Non-pigmented ciliary epithelial cell (primary cell): ENCODE measurements at places on chromosomes 7 and 10.
A peak's percentile ranks its signal among the peaks of the same experiment; 100 is the strongest.

DNA sequence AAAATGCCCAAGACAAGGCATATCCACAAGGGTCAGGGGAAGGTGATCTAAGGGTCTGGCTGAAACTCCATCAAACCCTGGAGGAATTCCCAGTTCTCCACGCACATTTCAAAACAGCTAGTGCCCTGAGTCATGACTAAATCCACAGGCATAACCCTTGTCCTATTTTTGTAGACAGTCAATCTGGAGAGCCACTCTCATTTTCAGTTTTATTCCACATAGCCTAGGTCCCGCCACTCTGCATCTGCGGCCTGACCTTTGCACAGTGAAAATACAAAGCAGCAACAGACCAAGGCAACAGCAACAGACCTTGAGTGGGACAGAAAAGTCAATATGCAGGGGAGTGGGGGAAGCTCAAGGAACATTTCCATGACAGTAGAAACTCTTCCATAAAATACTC, 201.4 kb upstream of the NPVF start:
- no peak for DNase-seq

GRCh38 chr7:7504910-7505704, 30.6 kb downstream of the COL28A1 start:
- DNase-seq: no peak

DNA sequence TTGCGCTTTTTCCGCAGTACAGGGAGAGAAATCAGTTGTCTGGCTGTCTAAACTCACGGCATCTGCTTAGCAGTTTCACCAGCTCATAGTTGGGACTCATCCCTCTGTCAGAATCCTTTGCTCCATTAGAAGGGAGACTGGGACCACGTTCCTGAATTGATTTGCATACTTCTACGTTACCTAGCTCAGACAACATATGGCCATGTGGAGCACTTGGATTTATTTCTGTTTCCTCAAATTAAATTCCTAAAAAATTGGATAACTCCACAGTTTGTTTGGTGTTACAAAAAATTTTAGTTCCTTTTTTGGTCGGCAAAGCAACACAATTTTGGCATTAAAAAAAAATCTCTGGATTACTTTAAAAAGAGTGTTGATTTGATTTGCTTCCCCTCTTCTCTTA, 614.0 kb downstream of the AUTS2 start:
- no peak for DNase-seq

- peak; percentile 66 for DNase-seq
Observed at GRCh38 chr7:94348142-94348541, 46.6 kb upstream of the COL1A2 start.

GRCh38 chr7:21141476-21141875, 286.4 kb upstream of the SP4 start:
- no peak for DNase-seq

- no peak for DNase-seq
Observed at GRCh38 chr7:48058990-48059389, 23.6 kb downstream of the C7orf57 start.

DNA sequence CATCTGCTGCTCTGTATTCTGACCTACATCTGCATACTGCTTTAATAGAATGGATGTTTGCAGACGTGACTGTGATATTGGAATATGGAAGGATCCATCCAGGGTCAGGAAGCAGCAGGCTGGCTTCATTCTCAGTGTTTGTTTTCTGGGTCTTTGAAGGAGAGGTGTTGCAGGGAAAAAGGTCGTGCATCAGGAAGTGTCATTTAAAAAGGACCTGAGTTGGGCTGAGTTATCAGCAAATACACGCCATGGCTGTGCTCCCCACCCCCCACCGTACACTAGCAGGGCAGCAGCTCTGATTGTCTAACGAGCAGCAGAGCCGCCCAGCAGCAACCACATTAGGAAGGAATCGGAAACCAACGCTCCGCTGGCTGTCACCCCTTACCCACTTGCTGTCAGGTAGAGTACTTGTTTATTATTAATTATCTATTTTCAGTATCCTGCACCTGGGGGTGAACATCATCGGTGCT, 63.1 kb upstream of the STEAP1B start:
- no peak for DNase-seq

DNA sequence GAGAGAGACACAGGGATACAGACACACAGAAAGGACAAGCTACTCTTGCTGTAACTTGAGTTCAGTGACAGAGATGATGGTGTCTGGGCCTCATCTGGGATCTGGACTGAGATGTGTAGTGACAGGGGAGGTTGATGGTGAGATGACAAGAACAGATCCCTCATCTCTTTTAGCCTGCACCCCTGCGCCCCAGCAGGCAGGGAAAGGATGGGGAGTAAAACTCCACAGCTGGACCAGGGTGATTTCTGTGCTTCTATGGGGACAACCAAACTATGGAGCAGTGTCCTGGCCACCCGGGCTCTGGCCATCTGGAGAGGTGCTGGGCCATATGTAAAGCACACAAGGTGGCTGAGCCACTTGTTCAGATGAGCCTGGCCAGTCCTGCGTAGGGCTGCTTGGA, 4.5 kb upstream of the LRRC18 start:
- DNase-seq: no peak

GRCh38 chr10:24597426-24597825, 126.3 kb downstream of the ARHGAP21 start:
- DNase-seq: no peak

GRCh38 chr10:123160311-123160980, 6.2 kb downstream of the BUB3 start:
- no peak for DNase-seq

DNA sequence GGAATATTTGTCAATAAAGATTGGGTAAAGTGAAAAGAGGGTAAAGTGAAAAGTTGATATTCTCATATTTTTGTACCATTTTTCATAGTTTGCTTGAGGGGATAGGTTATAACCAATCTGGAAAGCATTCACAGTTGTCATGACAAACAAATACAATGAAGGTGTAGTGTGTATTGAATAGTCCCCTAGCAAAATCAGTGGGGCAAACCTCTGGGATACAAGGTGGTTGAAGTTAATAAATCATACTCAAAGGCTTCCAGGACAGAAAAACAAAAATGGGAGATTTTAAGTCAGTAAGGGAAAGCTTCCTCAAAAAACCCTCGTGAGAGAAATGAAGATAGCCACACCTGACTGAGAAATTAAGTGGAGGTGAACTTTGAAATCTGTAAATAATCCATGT, 39.4 kb downstream of the PHTF2 start:
- DNase-seq: no peak

DNA sequence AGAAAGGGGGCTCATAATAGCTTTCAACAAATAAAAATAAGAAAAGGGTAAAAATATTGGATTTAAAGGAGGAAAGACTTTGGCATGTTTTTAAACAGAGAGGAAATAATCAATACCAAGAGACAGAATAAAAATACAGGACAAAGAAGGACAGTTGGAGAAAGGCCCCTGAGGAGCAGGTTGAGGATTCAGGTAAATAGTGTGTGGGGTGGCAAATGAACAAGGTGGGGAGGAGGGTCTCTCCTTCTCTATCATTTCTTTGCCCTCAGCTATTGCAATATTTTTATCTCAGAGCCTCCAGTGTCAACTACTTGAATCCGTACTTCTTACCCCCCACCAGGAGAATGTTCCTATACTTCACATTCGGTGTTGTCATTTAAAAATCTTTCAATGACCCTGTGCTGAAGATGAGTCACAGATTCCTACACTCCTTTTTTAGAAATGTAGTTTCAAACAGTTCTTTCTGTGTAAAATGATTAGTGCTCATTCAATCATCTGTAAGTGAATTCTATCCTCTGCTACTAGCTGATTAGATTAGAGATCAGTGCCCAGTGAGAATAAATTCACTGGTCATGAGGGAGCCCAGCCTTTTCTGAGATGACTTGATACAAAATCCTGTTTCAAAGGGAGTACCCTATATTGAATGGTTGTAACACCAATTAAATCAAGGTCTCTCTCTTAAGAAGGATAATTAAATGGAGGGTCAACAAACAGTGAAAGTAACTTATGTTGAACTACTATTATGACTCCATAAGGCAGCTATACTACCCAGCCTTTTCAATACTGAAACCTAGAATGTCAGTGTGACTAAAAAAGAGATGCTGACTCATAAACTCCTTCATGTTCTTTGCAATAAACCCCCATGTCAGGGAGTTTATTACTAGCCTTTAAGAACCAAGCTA, 50.4 kb upstream of the WNT16 start:
- DNase-seq: no peak

GRCh38 chr7:107914831-107915230, 23.8 kb downstream of the DLD start:
- no peak for DNase-seq

DNA sequence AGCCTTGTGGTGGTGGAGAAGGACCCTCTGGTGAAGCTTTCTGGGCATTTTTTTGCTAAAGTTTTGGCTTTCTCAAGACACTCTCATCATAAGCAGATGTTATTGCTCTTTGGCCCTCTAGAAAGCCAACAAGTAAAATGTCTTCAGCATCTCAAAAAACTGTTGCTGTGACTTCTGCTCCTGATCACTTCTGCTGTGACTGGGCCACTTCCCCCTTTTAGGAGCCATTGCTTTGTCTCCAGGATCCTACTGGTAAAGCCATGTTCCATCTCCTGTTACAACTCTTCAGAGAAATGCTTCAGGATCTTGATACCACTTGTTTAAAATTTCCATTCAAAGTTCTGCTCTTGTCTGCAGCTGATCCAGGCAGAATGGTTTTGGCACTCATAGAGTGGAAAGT, 10.9 kb downstream of the PARP12 start:
- no peak for DNase-seq

DNA sequence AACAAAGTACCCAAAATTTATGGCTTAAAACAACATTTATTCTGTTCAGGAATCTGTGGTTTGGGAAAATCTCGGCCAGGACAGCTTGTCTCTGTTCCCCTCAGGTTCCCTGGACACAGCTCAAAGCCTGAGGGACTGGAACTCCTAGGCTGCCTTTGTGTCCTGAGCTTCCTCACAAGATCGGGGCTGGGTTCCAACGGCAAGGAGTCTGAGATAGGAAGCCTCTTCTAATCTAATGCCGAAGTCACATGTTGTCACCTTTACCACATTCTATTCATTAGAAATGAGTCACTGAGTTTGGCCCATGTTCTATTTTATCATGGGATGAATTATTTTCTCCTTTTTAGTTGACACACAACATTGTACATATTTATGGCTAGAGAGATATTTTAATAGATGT, 80.5 kb downstream of the ANKRD26 start:
- no peak for DNase-seq

- DNase-seq: no peak
Observed at GRCh38 chr7:132584796-132585494, 8.7 kb upstream of the PLXNA4 start.

GRCh38 chr7:12327922-12328321, 75.7 kb downstream of the VWDE start:
- DNase-seq: no peak

GRCh38 chr7:158408318-158408920, 179.2 kb downstream of the PTPRN2 start:
- DNase-seq: no peak

DNA sequence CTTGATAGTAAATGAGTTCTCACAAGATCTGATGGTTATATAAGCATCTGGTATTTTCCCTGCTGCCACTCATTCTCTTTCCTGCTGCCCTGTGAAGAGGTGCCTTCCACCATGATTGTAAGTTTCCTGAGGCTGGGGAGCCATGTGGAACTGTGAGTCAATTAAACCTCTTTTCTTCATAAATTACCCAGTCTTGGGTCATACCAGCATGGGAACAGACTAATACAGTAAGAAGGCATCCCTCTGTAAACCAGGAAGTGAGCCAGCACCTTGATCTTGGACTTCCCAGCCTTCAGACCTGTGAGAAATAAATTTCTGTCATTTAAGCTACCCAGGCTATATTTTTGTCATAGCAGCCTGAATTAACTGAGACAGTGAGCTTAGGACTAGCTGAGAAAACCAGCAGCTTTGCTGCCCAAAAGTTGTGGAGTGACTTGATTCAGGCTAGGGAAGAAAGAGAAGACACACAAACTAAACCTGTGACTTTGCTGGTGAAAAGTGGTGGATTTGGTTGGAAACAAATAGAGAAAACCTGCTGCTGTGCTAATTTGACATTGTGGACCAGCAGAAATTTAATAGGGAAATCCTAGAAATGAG, 29.7 kb downstream of the PALS2 start:
- no peak for DNase-seq

GRCh38 chr7:118429141-118429540, 204.6 kb downstream of the ANKRD7 start:
- no peak for DNase-seq

GRCh38 chr10:108169846-108170245, 1005.3 kb upstream of the SORCS1 start:
- no peak for DNase-seq

GRCh38 chr7:75040512-75040911, 33.1 kb downstream of the RCC1L start:
- DNase-seq: no peak

- no peak for DNase-seq
Observed at GRCh38 chr10:5618042-5618441, 48.4 kb downstream of the ASB13 start.

GRCh38 chr10:74994854-74995253, 116.6 kb upstream of the SAMD8 start:
- no peak for DNase-seq

DNA sequence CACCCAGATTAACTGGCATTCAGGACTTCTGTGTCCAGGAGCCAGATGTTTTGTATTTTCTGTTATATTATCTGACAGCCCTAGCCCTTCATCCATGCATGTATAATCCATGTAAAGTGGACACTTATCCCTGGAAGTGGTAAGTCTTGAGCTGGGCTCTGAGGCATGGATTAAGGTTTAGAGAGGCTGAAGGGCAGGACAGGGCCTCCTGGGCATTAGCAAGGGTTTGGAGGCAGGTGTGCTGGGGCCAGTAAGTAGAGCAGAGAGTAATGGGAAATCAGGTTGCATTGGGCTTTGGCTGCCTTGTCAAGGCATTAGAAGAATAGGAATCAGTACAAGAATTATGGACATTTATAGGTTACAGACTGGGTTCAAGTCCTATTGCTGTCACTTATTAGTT, 138.0 kb downstream of the DYNC1I1 start:
- DNase-seq: no peak

DNA sequence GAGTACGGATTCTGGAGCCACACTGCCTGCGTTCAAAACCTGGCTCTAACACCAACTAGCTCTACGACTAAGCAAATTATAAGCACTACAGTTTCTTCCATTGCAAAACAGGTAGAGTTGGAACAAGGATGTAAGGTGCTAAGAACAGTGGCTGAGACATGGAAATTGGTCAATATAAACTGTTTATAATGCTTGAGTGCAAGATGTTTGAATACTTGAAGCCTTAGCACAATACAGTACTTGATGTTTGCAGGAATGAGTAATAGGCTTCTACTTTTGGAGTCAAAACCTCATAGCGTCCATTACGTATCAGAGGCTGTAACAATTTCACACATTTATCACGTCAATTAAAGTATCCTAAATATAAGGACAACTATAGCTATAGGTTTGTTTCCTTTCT, 6.9 kb downstream of the NT5C2 start:
- no peak for DNase-seq
